ENCODE measurements at places on chromosomes 5 and 9.
A peak's percentile ranks its signal among the peaks of the same experiment; 100 is the strongest.

DNA sequence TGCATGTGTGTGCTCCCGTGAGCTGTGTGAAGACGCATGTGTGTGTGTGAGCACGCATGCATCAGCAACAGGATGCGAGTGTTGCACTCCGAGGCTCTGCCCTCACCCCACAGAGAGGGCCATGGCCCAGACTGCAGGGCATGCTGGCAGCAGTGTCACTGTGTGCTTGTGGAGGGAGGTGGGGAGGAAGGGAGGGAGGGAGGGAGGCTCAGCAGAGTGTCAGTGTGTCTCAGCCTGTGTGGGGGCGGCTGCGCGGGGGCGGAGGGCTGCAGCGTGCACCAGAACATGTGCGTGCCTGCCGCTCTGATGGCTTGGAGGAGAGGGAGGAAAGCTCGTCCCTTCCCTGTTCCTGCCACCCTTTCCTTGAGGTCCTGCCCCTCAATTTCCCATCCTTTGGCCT, 5.3 kb downstream of the CAMK2A start:
- no peak for DNase-seq

DNA sequence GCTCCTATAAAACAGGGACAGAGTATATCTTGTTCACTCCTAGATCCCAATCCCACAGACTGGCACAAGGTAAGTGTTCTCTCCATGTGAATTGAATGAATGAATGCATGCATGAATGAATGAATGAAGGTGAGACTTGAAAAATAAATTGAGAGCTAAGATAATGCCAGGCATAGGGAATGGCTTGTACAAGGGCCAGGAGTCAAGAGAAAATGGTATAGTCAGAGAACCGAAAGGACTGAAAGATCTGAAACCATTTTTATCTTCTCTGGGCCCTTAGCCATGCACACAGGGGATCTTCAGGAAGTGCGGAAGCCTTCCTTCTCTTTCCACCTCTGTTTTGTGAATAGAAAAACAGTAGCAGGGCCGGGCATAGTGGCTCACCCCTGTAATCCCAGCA, 48.4 kb upstream of the FABP6 start:
- DNase-seq = no peak

GRCh38 chr9:17833846-17834245, 255.0 kb downstream of the SH3GL2 start:
- DNase-seq = no peak

DNA sequence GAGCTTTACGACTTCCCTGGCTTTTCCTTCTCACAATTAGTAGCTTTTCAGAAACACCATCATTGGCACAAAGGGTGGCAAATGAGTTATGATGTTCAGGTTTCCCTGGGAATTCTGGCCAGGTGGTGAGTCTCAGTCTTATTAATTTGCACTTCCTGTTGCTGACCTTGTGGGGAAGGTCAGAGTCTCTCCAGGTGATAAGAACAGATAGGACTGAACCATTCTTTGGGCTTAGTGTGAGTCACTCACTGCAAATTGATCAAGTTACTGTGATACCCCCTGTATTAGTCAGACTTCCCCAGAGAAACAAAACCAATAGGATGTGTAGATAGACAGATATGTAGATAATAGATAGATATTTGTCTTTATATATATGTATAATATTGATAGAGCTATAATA, 53.8 kb upstream of the RANBP3L start:
- no peak for DNase-seq

GRCh38 chr5:82772281-82772680, 304.9 kb downstream of the TMEM167A start:
- DNase-seq = no peak

GRCh38 chr5:87399720-87400119, 13.0 kb downstream of the CCNH start:
- DNase-seq = no peak

DNA sequence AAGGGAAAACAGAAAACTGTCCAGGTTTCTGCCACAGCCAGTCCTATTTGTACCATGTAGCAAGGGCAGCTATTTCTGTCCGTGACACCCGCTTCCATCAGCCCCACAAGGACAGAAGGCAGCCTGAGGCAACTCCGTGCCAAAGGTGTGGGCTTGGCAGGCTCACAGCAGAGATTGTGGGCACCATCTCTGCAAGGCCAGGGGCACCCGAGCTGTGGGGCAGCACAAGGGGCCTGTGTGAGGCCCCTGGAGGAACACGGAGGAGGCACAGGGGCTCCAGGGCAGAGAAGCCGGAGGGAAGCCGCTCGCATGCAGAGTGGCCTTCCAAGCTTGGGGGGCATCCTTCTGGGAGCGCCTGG, 43.5 kb downstream of the COL23A1 start:
- no peak for DNase-seq

DNA sequence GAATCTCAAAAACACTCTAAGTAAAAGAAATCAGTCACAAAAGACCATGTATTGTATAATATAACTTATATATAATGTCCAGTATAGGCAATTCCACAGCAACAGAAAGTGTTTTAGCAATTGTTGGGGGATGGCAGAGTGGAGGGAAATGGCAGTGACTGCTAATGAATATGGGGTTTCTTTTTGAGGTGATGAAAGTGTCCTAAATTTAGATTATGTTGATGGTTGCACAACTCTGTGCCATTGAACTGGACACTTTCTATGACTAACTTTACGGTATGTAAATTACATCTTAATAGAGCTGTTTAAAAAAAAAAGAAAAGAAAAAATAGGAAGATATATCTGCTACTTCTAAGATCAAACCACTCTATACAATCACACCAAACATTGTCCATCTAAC, 124.9 kb upstream of the ZNF462 start:
- no peak for DNase-seq

DNA sequence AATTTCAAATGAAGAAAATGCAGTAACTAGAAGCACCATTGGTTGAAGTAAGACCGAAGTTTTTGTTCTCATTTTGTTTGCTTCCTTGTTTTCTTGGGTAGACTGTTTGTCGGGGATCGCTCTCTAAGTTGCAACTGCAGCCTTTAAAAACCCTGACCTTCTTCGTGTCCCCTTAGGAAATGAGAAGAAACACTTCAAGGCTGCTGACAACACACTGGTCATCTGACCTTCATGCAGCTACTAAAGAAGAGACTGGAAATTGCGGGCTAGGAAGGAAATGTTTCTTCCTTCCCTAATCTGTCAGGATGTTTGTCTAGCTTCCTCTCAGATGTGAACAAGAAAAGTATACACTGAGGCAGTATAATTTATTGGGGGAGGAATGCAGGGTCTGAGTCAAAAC, 50.7 kb upstream of the CHSY3 start:
- DNase-seq = no peak

GRCh38 chr9:80698725-80699410, 990.5 kb downstream of the TLE1 start:
- no peak for DNase-seq

GRCh38 chr9:90999425-91000397, 198.1 kb downstream of the SYK start:
- DNase-seq = no peak

GRCh38 chr5:37182667-37183066, 66.5 kb downstream of the CPLANE1 start:
- no peak for DNase-seq

GRCh38 chr5:151950706-151951105, 26.1 kb upstream of the GLRA1 start:
- no peak for DNase-seq

GRCh38 chr5:161851691-161852299, 3.9 kb downstream of the GABRA1 start:
- DNase-seq = peak; percentile 7

- DNase-seq = no peak
Measured at GRCh38 chr9:7402334-7403027, 397.1 kb downstream of the DMAC1 start.

GRCh38 chr5:150147670-150148069, 8.0 kb downstream of the PDGFRB start:
- DNase-seq = no peak

DNA sequence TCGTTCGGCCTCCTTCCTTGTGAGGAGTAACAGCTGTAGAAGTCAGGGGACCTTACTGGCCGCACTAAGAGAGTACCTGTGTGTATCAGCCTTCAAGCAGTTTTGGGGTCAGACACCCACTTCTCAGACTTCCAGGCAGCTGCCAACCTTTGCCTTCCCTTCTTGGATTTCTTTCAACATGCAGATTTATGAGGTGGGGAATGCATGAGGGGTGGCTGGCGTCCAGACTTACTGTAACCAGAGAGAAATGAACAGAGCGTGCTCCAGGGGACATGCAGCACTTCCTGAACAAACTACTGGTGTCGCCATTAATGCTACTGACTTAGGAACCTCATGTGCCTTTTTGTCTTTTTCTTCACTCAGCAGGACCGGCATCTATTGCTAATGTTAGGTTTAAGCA, 46.7 kb downstream of the INSYN2B start:
- DNase-seq = no peak

- no peak for DNase-seq
Measured at GRCh38 chr5:89668821-89669220, 740.7 kb downstream of the CETN3 start.

DNA sequence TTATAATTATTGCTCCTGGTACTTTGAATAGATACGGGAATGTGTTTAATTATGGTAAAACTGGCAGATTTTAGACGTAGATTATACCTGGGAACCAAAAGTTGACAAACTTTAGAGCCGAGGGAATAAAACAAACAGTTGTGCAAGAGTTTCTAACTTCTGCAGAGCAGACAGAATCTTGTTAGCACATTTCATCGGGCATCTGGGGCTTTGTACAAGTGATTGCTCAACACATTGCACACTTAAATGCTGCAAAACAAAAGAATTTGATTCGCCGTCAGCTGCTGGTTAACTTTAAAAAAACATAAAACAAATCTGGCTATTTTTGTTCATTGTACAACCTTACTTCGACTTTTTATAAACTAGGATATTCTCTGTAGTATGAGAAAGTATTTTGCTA, 398.1 kb downstream of the MAN2A1 start:
- no peak for DNase-seq
